ENCODE measurements at places on chromosomes 3 and 15.

DNA sequence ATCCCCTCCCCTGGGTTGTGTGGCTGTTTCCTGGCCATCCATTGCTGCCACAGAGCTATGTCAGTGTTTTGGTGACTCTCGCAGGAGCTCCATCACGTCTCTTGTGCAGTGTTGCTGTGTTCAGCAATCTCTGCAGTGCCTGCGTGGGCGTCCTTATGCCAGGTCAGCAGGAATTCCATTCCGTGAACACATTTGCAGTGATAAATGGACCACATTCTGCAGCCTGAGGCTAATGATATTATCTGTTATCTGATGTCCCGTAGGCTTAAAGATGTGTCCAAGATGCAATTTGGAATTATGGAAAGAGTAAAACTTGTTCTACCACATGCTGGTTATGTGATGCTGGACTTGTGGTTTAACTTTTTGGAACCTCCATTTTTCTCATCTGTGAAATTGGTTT lies 25.5 kb upstream of the COL6A6 start:
- no peak for ATAC-seq

- no peak for ATAC-seq
Measured at GRCh38 chr3:37521429-37521828, 340.3 kb upstream of the CTDSPL start.

- no peak for ATAC-seq
Measured at GRCh38 chr15:38650936-38651327, 86.3 kb upstream of the RASGRP1 start.

DNA sequence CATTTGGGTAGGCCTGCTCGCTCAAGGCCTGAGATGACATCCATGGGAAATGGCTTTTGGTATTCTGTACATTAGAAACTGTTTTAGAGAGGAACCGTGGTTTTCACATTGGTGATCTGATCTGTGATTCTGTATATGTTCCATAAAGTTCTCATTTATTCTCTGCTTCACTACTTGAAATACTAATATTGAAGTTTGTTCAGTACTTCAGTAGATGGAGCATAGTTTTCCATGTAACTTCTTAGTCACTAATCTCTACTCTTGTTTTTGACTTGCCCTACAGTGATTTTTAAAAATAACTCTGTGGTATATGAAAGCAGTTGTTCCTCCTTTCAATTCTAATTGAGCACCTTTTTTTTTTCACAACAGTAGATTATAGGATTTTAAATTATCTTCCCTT lies 66.5 kb downstream of the MBNL1 start:
- peak; percentile 28 for ATAC-seq

- no peak for ATAC-seq
Measured at GRCh38 chr15:29734917-29735572, 87.2 kb downstream of the TJP1 start.

GRCh38 chr3:39208463-39209055 lies 16.2 kb upstream of the XIRP1 start:
- ATAC-seq, result peak; percentile 35

DNA sequence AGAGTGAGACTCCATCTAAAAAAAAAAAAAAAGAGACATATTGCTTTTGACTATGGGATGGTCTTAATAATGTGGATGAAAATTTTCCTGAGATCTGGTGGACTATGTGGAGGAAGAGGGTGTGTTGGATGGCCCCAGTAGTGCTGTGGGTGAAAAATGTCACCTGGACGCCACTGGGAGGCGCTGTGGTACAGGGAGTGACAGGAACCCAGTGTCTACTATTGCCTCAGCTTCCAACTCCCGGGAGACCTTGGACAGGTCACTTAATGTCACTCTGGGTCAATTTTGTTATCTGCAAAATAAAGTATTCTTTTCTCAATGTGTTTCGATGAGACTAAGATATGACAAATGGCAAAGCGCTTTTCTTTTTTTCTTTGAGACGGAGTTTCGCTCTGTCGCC lies 27.7 kb upstream of the DCP1A start:
- ATAC-seq, result peak; percentile 21

GRCh38 chr3:99843590-99844258 lies 26.1 kb downstream of the CMSS1 start:
- no peak for ATAC-seq

DNA sequence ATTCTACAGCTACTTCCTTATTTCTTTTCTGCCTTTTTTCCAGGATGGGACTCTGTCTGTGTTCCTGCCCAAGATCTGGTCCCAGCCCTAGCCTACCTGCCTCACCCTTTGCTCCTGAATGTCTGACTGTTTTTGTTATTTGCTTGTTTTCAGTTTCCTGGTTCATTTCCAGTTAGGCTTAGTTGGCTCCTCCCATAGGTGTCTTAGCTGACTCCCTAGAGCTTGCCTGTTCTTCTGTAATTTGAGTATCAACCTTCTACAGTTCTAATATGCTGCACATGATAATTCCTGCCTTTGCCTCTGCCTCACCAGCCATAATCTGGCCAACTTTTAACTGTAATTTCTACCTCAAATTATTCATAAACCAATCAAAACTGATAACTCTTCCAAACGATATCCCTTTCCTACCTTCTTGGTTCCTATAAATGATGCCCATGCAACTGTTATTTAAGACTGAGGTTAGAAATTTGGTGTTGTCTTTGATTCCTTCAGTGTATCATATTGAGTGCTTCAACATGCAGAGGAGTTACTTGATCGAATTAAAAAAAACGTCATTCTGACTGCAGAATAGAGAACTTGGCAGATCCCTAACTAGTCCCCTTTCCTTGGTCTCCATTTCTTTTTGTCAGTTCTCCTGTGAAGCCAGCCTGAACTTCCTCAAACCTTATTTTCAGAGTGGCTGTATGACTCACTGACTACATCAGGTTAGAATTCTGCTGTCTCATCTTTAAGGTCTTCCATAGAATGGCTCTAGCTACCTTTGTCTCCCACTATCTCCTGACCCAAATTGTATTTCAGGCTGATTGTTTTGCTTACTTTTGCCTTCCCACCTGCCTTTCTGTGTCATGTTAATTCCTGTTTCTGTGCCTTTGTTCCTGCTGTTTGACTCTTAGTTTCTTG lies 8.4 kb downstream of the GOLM2 start:
- peak; percentile 44 for ATAC-seq

- ATAC-seq, result no peak
Measured at GRCh38 chr3:63193647-63194046, 84.5 kb upstream of the SYNPR start.

DNA sequence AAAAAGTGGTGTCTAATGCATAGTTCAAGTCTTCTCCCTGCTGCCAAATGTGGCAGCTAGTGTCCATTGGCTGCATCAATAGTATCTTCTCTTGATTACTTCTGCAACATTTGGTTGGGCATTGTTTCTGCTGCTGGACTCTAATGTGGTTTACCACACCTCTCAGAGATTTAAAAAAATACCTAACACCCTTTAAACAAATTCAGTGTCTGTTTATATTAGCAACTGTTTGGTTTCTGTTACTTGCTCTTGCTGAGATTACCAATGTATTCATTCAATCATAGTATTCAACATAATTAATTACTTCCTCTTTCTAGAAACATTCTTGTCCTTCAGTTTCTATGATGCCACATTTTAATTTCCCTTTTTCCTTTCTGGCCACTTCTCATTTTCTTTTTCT lies 20.3 kb upstream of the NECTIN3 start:
- no peak for ATAC-seq

DNA sequence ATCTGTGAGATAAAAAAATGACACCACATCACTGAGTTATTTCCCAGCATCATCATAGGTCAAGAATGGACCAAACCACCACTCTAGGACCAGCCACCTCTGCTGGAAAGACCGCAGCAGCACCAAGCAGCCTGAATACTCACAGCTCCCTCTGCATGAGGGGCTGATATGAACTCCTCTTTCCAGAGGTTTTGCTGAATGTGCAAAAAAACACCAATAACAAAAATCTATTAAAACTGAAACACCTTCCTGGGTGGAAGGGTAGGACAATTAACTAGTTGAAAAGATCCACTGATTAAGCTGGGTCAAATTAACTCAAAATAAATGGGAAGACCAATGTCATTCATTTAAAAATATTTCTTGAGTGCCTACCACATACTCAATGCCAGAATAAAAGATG lies 28.9 kb upstream of the KCNMB3 start:
- no peak for ATAC-seq

DNA sequence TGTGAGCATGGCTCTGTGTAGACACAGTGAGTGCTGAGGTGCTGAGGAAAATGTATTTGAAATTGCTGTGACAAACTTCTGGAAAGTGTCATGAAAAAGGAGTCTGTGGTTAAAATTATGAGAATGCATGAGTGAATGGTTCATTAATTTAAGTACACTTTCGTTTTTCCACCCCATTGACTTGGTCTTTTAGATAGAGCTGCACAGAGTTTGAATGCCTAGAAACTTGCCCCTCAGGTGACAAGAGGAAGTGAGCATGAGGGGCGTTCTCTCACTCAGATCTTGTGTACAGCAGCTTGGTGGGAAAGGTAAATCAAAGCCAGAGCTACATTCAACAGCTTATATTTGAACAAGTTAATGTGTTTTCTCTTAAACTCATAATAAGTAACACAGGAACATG lies 296.8 kb downstream of the WDR72 start:
- ATAC-seq, result no peak

DNA sequence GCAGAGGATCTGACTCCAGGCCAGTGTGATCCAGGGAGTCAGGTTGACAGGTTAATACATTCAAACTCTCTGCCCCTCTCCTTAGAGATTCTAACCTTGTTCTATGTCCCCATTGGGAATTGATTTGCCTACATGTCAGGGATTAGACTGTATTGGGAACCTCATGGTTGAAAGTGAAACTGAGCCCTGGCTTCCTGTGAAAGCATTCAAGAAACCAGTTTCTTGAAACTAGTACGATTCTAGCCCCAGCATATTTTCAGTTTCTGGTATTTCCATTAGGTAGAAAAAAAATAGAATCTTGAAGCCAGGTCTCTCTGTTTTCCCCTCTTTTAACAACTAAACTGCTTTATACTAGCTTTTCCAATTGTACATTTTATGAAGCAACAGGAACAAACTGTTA lies 140.4 kb upstream of the ABI3BP start:
- ATAC-seq, result no peak

DNA sequence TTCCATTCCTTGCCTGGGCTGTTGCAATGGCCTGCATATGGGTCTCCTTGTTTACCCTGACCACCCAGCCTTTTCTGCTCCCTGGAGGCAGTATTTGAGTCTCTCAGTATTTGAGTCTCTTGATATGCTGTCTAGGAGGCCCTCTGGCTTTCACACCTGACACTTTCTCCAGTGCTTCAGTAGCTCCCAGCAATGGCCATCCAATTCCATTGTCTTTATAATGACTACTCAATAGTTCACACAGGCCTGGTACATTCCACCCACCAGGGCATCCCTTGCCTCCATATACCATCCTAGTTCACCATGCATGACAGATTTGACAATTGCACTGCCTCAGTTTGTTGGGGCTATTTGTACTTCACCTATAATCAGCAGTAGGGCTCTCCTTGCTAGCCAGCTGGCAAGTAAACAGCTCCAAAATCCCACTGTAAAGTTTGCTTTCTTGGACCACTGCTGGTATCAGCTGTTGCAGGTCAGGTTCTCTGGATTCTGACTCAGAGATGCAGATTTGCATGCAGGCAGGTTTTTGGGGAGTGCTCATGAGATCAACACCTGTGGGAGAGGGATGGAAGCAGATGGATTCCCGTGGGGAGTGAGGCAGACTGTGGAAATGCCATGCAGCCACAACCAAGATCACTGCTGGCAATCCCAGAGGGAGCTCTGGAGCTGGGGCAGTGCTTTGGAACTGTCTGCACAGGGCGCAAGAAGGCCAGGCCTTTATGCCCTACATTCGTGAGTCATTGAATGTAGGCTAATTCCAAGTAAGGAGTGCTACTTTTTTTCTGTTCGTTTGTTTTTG lies 19.1 kb upstream of the XIRP1 start:
- no peak for ATAC-seq

GRCh38 chr3:8579096-8579495 lies 65.5 kb downstream of the SSUH2 start:
- peak; percentile 33 for ATAC-seq

DNA sequence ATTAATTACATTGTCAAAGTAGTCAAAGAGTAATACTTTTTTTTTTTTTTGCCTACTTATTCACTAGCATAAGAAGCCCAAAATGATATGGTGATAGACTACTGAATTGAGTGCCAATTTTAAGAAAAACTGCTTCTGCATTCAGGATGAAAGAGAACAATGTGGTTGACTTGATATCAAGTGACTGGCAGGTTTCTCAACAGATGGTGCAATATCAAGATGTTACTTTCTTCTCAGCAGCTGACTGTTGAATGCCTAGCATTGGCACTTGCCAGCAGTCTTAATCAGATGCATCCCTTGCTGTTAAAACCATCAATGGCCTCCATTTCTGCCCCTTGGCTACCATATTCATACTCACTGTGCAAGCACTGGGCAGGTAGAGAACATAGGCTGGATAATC lies 863.2 kb downstream of the GBE1 start:
- no peak for ATAC-seq

GRCh38 chr3:147089286-147089685 lies 317.1 kb downstream of the ZIC4 start:
- ATAC-seq, result no peak

DNA sequence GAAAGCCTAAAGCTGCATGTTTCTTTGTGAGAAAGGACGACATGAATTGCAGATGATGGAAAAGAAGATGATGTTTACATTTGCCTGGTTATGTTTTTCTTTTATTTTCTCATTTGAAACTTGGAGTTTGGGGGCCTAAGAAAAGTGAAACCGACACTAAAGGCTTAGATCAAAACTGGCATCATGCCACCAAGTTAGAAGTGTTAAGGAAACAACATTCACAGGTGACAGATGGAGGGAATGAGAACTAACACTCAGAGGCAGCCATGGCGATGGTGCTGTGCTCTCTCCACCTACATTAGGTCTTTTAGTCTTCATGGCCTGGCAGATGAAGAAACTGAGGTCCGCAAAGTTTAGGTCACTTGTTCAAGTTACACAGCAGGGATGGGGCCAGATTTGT lies 923.6 kb downstream of the TUSC7 start:
- ATAC-seq, result no peak

- ATAC-seq, result no peak
Measured at GRCh38 chr3:175495331-175495730, 636.2 kb downstream of the NAALADL2 start.

DNA sequence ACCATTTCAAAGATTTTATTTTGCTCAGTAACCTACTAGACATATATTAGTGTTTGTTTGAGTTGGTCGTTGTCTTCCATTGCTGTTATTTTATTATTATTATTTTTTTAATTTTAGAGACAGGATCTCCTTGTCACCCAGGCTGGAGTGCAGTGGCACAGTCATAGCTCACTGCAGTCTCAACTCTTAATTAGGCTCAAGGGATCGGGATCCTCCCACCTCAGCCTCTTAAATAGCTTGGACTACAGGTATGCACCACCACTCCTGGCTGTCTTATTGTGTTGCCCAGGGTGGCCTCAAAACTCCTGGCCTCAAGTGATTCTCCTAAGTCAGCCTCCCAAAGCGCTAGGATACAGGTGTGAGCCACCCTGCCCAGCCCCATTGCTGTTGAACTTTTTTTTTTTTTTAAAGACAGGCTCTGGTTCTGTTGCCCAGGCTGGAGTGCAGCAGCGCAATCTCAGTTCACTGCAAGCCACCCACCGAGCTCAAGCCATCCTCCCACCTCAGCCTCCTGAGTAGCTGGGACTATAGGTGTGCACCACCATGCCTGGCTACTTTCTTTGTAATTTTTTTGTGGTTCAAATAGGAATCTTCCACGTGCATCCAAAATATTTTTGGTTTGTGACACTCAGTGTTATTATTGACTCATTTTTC lies 18.2 kb downstream of the SETD5 start:
- peak; percentile 33 for ATAC-seq

Measured in activated CD4-positive, CD25-positive, alpha-beta regulatory T cell treated with anti-CD3 and anti-CD28 coated beads, Interleukin-2, amount 50 U/mL, for 24 hours (primary cell).